Stimulated activated CD8-positive, alpha-beta memory T cell treated with anti-CD3 and anti-CD28 coated beads, Interleukin-15, amount 100 ng/mL, for 48 hours (primary cell): ENCODE measurements at places on chromosomes 6 and 20.

- DNase-seq = no peak
Observed at GRCh38 chr6:123393331-123393730, 243.4 kb downstream of the TRDN start.

DNA sequence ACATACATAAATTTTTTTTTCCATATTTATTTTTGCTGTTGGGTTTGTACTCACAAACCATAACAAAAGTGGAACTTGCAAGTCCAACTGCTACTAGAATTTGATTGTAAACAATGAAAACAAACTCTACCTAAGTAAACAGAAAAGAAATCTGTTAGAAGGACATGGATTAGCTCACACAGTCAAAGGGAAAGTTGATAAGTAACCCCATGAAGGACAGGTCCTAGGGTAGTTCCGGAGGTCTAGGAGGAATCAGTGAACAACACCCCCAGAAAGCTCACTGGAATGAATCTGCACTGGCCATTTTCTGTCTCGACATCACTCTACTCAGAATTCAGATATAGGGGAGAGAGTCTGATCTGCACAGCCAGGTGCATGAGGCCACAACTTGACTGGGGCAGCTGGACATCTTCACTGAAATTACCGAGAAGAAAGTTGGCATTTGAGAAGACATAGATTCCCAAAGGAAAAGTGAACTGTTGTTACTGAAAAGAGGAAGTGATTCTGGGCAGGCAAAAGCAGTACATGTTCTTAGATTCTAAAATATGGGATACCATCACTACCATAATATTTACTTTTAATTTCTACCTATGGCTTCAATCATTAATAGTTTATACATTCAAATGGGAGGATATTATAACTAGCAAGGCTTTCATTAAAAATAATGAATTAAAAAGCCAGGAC is 76.4 kb downstream of the HMGN3 start:
- no peak for DNase-seq

GRCh38 chr6:1099264-1099663 is 212.6 kb upstream of the FOXQ1 start:
- no peak for DNase-seq

- DNase-seq = no peak
Observed at GRCh38 chr20:57650266-57650665, 30.0 kb upstream of the ZBP1 start.

- DNase-seq = no peak
Observed at GRCh38 chr20:20363799-20364592, 3.9 kb upstream of the INSM1 start.

- DNase-seq = no peak
Observed at GRCh38 chr20:1493536-1493935, 2.3 kb upstream of the SIRPB2 start.
